Coronary artery (tissue), 2 donors: ENCODE measurements at places on chromosomes 7 and 10.
A peak's percentile ranks its signal among the peaks of the same experiment; 100 is the strongest.

DNA sequence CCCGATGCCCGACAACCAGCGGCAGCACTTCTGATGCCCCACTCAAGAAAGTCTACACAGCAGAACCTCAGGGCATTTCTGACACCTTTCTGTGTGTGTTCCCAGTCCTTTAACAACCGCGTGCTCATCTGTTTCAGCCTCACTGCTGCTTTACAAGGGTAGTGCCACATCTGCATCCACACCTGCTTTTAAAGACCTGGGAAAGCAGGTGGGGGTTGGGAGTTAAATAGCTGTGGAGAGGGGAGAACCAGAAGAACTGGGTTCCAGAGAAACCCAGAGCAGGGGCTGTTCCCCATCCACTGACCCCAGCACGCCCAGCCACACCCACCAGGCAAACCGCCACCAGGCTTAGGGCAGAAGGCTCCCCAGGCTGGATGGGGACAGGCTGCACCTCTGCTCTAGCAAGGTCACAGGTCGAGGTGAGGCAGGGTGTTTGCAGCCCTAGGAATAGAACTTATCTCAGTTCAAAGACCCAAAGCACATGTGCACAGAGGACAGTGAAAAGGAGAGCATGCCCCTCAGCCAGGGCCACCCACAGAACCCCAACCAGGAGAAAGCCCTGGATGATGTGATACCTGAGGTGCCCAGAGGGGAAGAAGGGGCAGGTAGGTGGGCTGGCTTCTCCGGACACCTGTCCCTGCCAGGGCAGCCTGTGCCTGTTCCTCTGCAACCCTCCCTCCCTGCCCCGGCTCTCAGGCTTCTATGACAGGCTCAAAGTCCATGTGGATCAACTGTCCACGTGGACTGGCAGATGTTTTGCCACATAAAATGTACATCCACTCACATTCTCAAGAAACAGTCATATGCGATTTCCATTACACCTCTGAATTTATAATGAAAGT, 51.3 kb downstream of the COBL start:
- no peak for DNase-seq

DNA sequence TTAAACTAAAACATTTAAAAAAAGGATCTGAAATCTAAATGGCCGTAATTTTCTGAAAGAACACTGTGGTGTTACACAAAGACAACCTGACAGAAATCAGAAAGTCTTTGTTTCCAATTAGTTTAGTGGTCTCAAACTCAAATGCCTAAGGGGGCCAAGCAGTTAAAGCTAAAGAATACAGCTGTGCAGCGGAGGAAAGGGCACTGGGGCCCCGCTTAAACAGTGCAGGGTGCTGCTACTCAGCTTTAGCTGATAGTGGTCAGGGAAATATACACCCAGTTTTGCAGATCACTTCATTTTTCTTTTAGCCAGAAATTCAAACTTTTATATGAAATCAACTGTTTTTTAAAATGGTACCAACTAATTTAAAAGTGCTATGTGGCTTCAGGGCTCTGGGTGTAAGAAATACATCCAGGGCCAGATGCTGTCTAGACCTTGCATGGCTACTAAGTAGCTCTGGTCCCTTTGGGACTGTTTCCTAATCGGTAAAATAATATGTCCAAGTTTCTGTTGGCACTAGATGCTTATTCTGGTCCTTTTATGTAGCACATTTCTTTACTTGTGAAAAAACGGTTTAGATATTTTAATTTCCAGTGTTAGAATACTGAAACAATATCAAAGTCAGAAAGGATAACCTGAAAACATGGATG, 161.8 kb upstream of the LAMB4 start:
- DNase-seq = no peak

DNA sequence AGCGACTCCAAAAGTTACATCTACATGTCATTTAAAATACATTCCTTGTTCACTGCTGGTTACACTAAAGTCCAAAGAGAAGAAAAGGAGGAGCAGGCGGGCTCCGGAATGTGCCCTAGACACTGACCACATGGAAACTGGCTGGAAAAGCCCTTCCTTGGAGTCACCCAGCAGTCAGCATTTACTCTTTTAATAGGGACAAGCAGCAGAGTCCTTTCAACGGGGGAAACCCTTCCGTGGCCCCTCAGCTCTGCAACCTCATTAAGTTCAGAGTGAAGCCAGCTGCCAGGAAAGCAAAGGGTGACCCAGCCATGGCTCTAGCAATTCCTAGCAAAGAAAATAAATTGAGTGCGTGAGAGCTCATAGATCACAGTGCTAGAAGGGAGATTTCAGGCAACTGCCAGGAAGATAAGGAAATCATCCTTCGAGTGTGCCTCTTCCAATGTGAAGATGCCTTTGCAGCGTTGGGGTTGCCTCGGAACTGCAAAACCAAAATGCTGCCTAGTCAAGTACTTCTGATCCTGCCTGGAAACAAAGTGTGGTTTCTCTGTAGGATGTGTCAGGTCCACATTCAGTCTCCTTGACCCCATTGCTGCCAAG, 101.6 kb downstream of the SORBS1 start:
- peak; percentile 66 for DNase-seq

GRCh38 chr7:158991824-158992621, 135.7 kb downstream of the DYNC2I1 start:
- DNase-seq = no peak

- no peak for DNase-seq
Measured at GRCh38 chr7:30029696-30030095, 1.5 kb downstream of the PLEKHA8 start.

GRCh38 chr10:22810643-22811465, 96.5 kb upstream of the PIP4K2A start:
- no peak for DNase-seq

GRCh38 chr10:122126763-122127659, 138.0 kb downstream of the TACC2 start:
- DNase-seq = no peak

GRCh38 chr7:44819292-44819691, 22.8 kb downstream of the PPIA start:
- no peak for DNase-seq

- no peak for DNase-seq
Measured at GRCh38 chr7:92425311-92425947, 21.9 kb upstream of the GATAD1 start.

DNA sequence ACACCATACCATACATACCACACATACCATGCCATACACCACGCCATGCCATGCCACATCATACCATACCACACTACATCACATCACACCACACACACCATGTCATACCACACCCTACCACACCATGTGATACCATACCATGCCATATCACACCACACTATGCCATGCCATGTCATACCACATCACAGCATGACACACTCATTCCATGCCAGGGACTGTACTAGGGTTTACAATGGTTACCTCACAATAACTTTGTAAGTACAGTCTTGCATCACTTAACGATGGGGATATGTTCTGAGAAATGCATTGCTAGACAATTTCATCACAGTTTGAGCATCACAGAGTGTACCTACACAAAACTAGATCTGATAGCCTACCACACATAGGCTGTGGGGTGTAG, 14.5 kb downstream of the PYROXD2 start:
- no peak for DNase-seq

GRCh38 chr7:74360008-74360407, 70.8 kb downstream of the CLIP2 start:
- DNase-seq = no peak

DNA sequence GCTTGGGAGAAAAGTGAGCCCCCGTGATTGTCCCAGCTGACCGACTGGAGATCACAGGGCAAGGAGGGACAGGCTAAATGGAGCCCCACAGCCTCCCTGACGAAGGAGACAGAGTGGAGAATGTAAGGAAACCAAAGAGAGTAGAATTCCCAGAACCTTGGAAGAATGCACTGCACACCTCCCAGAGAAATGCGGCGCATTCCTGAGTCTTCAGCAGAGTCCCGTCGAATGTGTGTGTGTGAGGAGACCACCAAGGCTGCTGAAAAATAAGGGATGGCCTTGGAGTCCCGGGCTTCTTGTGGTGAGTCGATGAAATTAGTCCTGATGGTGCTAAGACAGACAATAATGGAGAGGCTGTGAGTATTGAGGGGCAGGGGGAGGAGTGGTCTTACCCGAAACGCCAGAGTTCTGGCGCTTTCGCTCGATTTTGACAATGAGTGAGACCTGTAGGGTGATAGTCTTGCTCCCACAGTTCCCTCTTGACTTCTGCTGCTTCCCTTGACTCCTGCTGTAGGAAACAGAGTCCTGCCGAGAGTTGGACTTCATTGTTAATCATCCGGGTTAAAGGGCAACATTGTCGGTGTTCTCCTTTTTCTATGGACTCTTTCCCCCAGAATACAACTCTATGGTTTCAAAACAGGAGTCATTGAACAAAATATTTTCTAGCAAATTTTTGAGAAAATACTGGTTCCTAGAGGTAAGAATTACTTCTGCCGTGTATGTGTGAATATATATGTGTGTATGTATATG, 103.2 kb downstream of the CNNM2 start:
- no peak for DNase-seq

DNA sequence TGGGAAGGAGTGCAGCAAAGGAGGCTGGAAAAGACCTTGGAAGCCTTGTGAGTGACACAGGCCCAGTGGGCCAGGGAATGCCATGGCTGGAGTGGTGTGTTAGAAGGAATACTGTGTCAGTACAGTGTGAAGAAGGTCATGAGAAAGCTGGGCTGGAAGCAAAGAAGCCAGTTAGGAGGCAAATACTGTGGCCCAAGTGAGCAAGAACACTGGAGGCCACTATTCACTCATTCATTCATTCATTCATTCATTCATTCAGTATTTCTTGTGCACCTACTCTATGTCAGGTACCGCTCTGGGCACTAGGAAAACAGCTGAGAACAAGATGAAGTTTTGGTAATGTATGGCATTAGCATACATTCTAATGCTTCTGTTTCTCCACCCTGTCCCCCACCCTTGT, 9.6 kb downstream of the CRTAC1 start:
- DNase-seq = no peak

DNA sequence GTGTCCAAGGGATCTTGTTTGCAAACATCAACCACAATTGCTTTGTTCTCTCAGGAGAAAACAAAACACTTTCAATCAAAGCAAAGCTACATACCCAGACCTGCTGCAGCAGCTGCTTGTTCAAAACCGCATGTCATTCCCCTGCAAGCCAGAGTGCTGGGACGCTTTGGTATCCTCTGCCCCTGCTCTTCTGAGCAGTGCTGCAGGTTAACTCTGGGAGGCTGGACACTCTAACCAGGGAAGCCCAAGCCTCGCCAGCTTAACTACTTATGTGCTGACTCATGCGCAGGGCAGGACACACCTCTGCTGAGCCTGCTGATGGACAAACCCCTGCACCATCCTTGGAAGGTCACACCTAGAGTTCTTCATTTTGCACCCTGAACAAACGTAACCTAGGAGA, 28.2 kb upstream of the ASAH2 start:
- DNase-seq = no peak
